ENCODE measurements at places on chromosomes 13 and 19. TPM values are rescaled to one million over a fixed set of nuclear protein-coding genes. Genes with fewer than 3 reads are reported as not detected.

DNA sequence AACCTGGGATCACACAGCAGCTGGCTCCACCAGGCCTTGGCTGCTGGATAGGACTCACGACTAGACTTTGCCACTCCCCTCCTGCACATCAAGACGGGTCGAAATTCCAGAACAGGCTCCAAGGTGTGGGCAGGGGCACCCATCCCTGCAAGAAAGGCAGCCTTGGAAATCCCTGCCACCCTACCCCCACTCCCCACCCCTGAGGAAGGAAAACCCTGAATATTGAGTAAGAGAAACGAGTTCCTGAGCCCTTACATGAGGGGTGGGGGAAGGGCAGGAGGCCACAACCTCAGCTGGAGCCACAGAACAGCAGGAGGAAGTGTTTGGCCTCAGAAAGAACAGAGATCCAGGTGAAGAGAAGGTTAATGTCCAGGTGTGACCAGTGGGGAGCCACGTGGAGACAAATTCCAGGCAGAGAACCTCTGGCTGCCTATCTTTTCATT, 20.1 kb downstream of the DEDD2 start:
- H3K27me3 ChIP-seq = no peaks in the 10 kb centered on the region
- H3K4me3 ChIP-seq = no peak overlapping the region
- no peaks in the 10 kb centered on the region for H3K4me1 ChIP-seq
- no peaks in the 10 kb centered on the region for H3K36me3 ChIP-seq
- no peak for DNase-seq

CDX2 gene
- 0.29 TPM for total RNA-seq

DNA sequence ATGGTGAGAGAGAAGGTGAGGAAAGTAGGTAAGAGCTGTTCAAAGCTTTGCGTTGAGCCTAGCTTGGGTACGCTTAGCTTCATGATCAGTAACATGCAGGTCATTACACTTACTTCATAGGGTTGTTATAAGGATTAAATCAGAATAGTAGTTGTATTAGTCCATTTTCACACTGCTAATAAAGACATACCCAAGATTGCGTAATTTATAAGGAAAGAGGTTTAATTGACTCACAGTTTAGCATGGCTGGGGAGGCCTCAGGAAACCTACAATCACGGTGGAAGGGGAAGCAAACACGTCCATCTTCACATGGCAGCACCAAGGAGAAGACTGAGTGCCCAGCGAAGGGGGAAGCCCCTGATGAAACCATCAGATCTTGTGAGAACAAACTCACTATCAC, 21.9 kb downstream of the GPALPP1 start:
- no peak overlapping the region for H3K27ac ChIP-seq
- H3K4me1 ChIP-seq = no peaks in the 10 kb centered on the region
- H3K36me3 ChIP-seq = no peaks in the 10 kb centered on the region
- no peaks in the 10 kb centered on the region for H3K27me3 ChIP-seq

TMEM145 gene
- total RNA-seq = not detected

DNA sequence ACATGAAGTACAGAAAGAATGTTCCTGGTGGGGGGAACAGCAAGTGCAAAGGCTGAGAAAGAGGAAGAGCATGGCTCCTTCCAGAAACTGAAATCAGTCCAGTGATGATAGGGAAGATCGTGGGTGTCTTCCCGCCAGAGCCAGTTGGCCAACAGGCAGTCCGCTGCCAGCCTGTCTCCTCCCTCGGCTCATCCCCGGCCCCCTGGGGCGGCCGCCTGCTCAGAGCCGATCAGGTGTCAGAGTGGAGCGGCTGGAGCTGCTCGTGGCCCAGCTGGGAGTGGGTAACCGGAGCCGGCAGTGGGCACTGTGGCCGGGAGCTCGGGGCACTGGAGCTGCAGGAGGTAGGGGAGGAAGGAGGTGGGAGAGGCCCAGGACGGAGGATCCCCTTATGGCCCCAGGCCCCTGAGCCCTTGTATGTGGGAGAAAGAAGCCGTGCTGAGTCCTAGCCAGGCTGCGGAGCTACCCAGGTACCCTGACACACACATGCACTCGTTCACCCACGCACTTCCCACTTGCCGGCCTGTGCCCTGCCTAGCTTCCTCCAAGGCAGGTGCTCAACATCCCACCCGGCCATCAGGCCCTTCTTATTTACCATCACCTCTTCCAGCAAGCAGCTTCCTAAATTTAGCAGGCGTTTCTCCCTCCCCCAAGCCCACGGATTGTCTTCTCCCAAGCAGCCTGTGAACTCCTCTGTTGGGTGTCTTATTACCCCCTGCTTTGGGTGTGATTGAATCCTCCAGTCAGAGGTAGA, 1.7 kb downstream of the ANKRD24 start:
- H3K27me3 ChIP-seq = no peaks in the 10 kb centered on the region
- H3K4me3 ChIP-seq = no peak overlapping the region
- no peak for DNase-seq
- no peak overlapping the region for H3K27ac ChIP-seq
